ENCODE measurements at places on chromosomes 4 and X.

DNA sequence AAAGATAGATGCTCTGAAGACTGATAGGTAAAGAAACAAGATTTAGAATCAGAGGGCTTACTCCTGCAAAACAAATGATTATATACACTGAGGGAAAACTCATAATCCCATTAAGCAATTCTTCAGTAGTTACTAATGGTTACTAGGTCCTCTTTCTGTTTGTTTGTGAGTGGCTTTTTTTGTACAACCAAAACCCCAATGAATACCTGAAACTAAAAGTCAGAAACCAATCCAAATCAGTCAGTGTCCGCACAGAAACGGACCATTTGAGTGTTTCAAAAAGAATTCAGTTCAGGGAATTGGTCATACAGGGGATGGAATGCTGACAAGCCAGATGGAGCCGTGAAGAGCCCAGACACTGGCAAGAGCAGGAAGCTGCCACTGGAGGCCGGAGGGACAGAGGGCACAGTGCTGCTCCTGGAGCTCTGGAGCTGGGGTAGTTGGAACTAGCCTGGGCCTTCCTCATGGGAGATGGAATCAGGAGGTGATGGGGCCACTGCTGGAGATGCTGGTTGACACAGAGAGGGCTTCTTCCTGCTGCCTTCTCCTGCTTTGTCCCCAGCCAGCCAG, 31.9 kb downstream of the SETD7 start:
- DNase-seq = no peak

DNA sequence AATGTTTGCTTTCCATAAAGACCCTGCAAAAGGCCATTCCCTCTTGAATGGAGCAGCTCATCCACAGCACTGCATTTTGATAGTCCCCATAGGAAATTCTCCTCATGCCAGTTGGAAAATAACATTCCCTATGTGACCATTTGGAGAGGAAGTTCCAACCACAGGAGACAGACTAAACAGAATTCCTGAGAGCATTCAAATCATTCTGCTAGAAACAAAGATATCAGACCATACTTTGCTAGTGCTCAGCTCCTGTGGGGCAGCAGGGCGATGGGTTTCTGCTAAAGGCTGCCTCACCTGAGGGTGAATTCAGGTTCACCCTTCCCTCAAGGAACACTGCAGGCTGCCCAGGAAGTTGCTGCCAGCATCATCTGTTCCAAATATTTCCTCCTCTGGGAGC, 58.8 kb downstream of the LNX1 start:
- DNase-seq = no peak

GRCh38 chr4:184664445-184665210, 15.1 kb downstream of the PRIMPOL start:
- no peak for DNase-seq

GRCh38 chr4:173094739-173095421, 73.7 kb upstream of the GALNT7 start:
- no peak for DNase-seq

DNA sequence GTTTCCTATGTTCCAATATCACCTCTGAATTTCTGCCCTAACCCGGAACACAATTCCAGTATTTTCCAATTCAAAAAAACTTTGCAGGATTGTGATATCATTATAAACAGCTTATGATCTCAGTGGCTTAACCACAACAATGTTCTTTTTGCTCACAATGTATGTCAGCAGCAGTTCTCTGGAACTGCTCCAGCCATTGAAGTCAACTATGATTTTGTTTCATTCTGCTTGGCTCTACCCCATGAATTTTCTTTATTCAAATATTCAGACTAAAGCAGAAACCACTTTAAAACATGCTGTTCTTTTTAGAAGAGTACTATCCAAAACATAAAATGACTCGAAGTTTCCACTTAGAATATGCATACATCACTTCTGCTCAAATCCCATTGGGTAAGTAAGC, 1611.1 kb downstream of the ARAP2 start:
- DNase-seq = no peak

GRCh38 chr4:56728512-56728911, 47.4 kb upstream of the HOPX start:
- no peak for DNase-seq

DNA sequence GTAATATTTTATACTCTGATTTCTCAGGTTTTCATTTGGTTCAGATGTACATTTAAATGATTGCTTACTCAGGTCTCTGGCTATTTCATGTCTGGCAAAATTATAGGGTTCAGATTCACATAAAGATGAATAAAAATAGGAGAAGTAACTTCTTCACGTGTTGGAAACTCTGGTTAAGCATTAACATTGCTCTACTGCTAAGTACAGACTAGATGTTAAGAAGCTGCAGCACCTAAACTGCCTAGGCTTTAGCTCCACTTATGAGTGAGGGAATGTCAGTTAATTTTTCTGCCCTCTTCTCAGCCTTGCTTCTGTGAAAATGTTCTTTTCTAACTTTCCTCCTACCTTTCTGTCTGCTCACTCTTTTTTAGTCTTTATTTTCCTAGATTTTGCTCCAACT, 361.2 kb downstream of the ARAP2 start:
- DNase-seq = no peak

GRCh38 chrX:103742339-103742738, 31.6 kb downstream of the TMEM31 start:
- no peak for DNase-seq

- no peak for DNase-seq
Measured at GRCh38 chr4:28772066-28772465, 1911.4 kb downstream of the STIM2 start.

DNA sequence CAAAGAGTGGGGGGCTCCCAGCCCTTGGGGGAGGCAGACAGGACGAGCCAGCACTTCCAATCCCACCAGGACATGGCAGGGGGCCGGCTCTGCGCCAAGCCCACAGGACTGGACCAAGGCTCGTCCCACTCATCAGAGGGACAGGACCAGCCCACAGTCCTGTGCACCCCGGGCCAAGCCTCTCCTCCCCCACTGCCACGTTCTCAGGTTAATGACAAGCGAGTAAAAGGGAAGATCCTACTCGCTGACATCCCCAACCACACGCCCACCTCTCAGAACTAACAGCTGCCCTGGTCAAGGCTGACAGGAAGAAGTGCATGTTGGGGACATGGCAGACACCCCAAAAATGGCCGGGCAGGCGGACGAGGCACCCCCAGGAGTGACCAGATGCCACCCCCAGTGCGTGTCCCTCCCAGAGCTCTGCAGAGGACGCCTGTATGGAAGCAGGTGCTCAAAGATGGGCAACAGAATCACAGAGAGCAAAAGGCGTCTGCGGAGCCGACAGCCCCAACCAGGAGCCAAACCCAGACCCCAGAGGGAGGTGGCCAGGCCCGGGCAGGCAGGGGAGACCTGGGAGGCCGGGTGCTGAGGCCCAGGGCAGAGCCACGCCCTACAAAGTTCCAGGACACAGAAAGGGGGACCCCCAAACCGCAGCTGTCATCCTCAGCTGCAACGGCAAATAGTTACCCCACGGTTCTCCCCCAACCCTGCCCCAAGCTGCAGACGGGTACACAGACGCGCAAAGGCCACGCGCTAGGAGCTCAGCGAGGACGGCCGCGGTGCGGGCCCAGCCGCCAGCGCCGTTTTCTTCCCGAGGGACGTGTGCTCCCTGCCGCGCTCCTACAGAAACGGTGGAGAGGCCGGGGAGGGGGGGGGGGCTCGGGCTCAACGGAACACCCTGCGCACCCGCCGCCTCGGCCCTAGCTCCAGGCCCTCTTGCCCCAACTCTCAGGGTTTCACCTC, 1.7 kb downstream of the CTBP1 start:
- no peak for DNase-seq

DNA sequence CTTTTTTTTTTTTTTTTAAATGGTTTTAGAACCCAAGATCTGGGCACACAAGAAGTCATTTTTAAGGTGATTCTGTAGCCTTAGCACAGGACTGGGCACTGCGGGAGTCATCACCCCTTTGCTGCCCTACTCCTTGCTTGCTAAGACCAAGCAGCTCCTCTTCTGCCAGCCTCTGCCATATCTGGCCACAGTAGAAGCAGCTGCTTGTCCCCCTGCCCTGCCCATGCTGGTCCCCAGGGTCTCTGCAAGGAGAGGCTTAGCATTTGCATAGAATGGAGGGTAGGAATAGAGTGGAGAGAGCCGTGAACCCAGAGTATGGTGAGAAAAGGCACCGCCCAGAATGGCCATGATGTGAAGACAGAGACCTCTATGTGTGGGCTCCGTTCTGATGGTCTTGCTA, 109.3 kb downstream of the ADRA2C start:
- DNase-seq = no peak

- DNase-seq = no peak
Measured at GRCh38 chrX:134622813-134623185, 35.5 kb downstream of the PLAC1 start.

Measured in SK-N-DZ (cell line).